ENCODE measurements at places on chromosomes 3 and 15.

GRCh38 chr3:50121072-50122032, 32.6 kb downstream of the RBM5 start:
- peak; percentile 75 for DNase-seq

- DNase-seq, result no peak
These were observed 22.2 kb downstream of the ANP32A start for GRCh38 chr15:68798346-68799094.

DNA sequence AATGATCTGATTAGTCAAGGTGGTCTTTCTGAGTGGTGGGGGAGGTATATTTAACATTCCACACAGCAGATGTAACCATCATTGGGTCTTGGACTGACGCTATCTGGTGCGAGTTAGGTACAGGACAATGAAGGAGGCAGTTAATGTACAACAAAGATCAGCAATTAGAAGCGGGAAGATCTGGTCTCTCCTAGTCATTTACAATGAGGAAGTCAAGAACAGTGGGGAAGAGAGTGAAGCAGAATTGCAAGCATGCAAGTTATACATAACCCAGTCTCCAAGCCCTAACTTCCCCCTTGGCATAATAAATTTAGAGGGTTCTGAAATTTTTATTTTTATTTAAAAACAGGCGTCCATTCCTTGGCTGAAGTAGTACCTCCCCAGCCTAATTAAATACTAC, 14.1 kb downstream of the GPD1L start:
- DNase-seq, result no peak

DNA sequence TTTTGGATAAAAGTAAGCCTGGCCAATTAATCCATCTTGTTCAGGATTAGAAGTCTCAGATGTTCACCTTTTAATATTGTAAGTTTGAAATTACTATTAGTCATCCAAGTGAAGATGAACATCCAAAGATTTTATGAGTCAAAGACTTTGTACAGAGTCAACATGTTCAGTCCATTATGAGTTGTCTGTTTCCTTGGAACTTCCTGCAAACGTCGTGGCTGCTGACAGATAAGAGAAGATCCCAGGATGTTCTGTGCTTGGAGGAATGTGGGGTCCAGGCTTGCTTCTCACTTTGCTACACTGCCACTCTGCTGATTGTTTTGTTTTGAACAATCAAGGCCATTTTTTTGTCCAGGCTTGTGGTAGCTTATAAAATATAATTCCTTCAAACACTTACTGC, 74.3 kb upstream of the SLCO2A1 start:
- no peak for DNase-seq

Data from fibroblast of upper back skin (primary cell).